ENCODE measurements at places on chromosomes 2 and 18.

GRCh38 chr2:72141881-72142451 is 5.7 kb downstream of the CYP26B1 start:
- DNase-seq = no peak

GRCh38 chr2:121094101-121094500 is 190.9 kb downstream of the TFCP2L1 start:
- DNase-seq = no peak

GRCh38 chr2:173008786-173009185 is 66.9 kb upstream of the MAP3K20 start:
- DNase-seq = no peak

DNA sequence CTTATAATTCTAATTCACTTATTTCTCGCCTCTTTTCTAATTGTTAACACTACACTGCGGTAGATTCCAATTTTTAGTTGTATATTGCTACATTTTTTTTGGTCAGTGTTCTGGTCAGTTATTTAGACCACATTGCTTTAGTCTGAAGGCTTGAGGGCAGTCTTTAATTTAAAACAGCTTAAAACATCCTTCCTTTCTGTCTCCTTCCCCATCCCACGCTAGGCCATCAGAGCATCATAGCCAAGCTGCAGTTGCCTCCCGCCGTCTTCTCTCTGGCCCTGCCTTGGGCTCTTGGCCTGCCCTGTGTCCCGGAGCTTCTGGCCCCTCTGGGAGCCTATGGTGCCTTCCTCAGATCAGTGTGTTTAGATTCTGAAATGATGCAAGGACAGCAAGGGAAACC is 52.6 kb upstream of the GLI2 start:
- no peak for DNase-seq

- DNase-seq = no peak
Measured at GRCh38 chr2:29240601-29241000, 125.4 kb downstream of the CLIP4 start.

- no peak for DNase-seq
Measured at GRCh38 chr2:115609978-115610377, 1167.5 kb downstream of the DPP10 start.

DNA sequence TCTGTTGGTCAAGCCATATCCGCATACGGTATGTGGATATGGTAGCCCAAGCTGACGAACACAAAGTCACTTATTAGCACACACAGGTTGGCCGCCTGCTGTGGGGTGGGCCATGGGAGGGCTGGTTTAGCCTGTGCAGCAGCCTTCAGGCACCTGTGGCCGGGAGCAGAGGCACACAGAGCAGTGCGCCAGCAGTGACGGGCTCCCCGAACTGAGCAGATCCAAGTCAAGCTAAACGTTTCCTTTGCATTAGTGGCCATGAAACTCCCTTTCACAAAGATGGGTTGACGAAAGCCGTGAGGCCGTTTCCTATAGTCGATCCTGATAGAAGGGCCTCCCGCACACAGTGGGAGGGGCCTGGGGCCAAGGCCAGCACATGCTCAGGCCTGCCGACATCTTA is 72.1 kb downstream of the TSHZ1 start:
- DNase-seq = no peak
